SK-N-SH (cell line): ENCODE measurements at places on chromosomes 13 and 19. TPM values are rescaled to one million over a fixed set of nuclear protein-coding genes. Genes with fewer than 3 reads are reported as not detected.

GRCh38 chr13:95239283-95239682, 62.0 kb downstream of the ABCC4 start:
- H3K4me1 ChIP-seq, result peaks cover 4% of the 10 kb centered on the region; the same call in 1 of the 2 replicates
- peak overlapping the region; percentile 34 for H3K27ac ChIP-seq
- no peak for DNase-seq

DNA sequence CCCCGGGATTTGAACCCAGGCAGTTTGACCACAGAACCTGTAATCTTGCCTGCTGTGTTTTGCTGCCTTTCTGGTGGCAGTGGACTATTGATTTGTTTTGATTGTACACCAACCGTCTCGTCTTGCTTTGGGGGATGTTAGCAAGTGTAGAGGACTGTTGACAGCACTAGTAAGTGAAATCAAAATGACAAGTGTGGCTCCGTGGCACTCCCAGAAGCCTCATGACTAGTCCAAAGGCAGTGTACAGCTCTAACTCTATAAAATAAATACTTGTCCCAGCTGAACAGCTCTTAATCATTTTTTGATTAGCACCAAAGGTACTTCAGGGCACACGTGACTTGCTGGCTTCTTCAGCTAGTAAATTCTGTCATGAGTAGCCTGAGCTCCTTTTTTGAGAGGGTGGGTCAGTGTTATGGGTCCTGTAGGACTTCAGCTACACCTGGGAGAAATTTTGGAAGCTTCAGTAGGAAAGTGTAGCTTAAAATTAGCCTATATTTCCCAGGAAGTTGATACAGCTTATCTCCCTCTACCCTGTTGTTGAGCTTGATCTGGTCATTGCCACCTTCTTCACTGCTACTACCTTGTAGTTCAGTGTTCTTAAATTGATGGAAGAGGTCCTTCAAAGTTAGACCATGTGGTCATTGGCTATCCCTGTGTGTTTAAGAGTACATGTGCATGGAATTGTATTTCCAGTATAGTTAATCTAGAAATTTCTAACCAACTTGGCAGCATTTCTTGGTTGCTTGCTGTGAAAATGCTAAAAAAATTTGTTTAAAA, 15.1 kb downstream of the TM9SF2 start:
- DNase-seq, result no peak
- H3K36me3 ChIP-seq, result peaks cover 30% of the 10 kb centered on the region
- H3K27ac ChIP-seq, result no peak overlapping the region
- no peak overlapping the region for H3K4me3 ChIP-seq
- H3K4me1 ChIP-seq, result no peaks in the 10 kb centered on the region

DNA sequence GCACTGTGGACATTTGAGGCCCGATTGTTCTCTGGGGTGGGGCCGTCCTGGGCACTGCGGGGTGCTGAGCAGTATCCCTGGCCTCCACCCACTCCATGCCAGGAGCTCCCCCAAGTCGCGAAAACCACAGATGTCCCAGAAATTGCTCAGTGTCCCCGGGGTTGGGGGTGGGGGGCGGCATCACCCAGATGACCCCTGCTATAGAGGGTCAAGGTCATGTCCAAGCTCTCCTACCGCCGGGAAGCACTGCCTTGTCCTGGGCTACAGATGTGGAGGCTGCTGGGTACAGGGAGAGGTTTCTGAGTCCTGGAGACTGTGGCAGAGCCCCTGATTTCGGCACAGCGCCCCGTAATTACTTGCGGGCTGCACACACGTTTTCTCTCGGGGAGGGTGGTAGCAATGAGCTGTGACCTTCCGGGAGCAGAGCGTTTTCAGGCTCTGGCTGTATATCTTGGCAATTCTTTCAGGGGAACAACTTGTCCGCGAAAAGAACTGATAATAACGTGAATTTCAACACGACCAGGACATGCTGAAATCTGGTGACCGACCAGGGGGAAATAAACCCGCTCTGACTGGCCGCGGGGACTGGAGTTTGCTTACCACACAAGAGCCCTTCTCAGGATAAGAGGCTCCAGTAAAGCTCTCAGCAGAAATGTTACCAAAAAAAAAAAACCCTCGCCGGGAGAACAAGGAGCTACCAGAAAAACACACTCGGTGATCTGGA, 68.1 kb downstream of the GNG7 start:
- peaks cover 3% of the 10 kb centered on the region; the same call in 1 of the 2 replicates for H3K4me1 ChIP-seq
- H3K27ac ChIP-seq, result no peak overlapping the region
- H3K4me3 ChIP-seq, result no peak overlapping the region
- no peaks in the 10 kb centered on the region for H3K36me3 ChIP-seq
- DNase-seq, result no peak
- H3K27me3 ChIP-seq, result no peaks in the 10 kb centered on the region

GRCh38 chr13:107266657-107267056, 698.7 kb upstream of the ARGLU1 start:
- no peaks in the 10 kb centered on the region for H3K27me3 ChIP-seq
- H3K4me1 ChIP-seq, result peaks cover 6% of the 10 kb centered on the region; the same call in 1 of the 2 replicates
- no peak for DNase-seq
- no peak overlapping the region for H3K27ac ChIP-seq
- no peak overlapping the region for H3K4me3 ChIP-seq
- H3K36me3 ChIP-seq, result no peaks in the 10 kb centered on the region

The FLT3 gene
- not detected in 2 replicates for polyA plus RNA-seq

DNA sequence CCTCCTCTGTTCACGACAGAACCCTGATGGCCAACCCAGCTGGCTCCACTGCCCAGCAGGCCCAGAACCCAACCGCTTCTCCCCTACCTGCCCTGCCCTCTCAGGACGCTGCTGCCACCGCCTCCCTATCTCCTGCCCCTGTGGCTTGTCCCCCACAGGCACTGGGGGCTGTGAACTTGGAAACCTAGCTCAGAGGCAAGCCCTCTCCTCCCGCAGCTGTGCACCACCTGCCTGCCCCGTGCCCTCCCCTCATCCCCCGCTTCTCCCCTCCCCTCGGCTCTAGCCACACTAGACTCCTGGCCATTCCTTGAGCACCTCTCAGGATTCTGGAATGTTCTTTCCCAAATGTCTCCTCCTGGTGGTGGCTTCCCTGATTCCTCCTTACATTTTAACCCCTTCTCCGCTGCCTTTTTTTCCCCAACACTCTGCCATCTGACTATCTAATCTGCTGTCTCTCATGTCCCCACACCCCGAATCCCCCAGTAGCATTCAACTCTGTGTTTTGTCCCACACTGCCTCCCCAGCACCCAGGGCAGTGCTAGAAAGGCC, 6.7 kb downstream of the NANOS3 start:
- no peaks in the 10 kb centered on the region for H3K27me3 ChIP-seq
- DNase-seq, result peak; percentile 36
- no peak overlapping the region for H3K4me3 ChIP-seq
- no peak overlapping the region for H3K27ac ChIP-seq
